ENCODE measurements at places on chromosomes 2 and 18.

DNA sequence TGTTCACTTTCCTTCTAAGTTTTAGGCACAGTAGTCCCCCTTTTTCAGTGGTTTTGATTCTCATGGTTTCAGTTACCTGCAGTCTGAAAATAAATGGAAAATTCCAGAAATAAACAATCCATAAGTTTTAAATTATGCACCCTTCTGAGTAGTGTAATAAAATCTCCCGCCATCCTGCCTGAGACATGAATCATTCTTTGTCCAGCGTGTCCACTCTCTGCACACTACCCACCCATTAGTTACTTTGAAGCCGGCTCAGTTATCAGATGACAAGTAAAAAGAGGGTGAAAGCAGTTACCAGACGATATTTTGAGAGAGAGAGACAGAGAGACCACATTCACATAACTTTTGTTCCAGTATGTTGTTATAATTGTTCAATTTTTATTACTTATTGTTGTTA, 400.5 kb downstream of the TMX3 start:
- DNase-seq, result no peak

DNA sequence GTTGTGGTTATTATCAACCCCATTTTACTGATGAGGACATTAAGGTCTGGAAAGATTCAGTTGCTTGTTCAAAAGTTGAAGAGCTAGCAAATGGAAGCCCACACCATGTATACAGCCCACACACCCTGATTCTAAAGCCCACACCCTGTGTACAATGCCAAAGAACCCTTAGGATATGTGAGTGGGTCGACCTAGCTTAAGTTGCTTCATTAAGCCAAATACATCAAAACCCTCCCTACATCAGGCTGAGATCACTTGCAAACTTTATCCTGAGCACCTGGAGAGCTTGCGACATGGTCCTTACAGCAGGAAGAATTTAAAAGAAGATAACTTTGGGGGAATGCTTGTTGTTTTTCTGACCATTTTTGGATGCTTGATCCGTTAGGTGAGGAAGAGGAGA, 435 bp upstream of the ARHGAP25 start:
- no peak for DNase-seq

GRCh38 chr2:69667805-69668382, 24.4 kb upstream of the AAK1 start:
- no peak for DNase-seq

DNA sequence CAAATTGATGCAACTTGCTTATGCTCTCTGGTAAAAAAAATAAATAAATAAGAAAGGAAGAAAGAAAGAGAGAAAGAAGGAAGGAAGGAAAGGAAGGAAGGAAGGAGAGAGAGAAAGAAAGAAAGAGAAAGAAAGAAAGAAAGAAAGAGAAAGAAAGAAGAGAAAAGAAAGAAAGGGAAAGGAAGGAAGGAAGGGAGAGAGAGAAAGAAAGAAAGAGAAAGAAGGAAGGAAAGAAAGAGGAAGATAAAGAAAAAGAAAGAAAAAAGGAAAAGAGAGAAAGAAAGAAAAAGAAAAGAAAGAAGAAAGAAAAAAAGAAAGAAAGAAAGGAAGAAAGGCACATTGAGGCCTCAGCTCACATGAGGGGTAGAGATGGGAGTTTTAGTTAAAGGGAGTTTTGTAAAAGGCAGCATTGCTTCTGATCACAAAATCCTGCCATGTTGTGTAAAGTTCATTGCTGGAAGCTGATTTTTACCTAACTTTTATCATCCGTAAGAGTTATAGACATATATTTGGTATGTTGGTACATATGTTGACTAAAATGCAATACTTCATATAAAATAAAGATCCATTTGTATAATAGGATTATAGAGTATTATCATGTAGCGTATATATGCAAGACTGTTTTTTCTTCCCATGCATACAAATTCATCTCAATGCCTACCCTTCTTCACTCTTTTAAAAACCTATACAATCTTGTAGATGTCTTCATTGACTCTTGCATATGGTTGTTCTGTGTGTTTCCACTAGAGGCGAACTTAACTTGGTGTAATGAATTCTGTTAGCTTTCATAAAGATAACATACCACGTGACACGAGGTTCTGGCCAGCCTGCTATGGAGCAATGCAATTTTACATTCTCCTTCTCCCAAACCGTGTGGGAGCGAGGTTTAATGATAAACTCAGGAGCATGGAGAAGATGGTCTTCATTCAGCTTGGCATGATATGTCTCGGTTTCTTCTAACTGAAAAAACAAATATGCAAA, 32.8 kb downstream of the MYOM1 start:
- DNase-seq, result no peak

DNA sequence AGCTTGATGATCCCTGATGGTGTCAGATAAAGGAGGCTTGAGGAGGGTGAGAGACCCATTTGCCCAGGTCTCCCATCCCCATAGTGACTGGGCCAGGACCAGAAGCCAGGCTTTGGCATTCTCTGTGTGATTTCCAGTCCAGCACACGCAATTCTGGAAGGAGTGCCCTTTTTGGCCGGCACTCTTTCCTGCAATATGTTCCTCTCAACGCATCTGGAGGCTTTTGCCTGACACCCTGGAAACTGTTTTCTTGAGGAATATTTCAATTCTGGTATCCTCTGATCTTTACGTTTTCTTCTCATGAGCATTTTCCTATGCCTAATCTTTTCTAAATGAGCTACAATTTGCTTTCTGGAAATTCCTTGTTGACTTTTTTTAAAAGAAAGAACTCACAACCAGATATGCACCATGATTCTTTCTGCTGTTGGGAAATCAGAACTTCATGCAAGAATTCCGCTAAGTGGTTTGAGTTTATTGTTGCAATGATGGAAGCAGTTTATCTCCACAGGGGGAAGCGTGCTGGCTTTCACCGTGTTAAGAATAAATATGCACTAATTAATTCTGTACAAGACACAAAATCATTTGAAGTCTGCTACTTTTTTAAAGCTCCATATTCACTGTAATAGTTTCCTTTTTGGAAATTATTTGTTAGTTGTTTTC, 143.7 kb downstream of the NAPG start:
- no peak for DNase-seq

GRCh38 chr2:236949089-236949905, 136.4 kb upstream of the COPS8 start:
- no peak for DNase-seq

GRCh38 chr2:69798909-69799526, 30.4 kb upstream of the GMCL1 start:
- DNase-seq, result no peak

GRCh38 chr2:10892316-10892715, 19.4 kb upstream of the KCNF1 start:
- DNase-seq, result no peak

DNA sequence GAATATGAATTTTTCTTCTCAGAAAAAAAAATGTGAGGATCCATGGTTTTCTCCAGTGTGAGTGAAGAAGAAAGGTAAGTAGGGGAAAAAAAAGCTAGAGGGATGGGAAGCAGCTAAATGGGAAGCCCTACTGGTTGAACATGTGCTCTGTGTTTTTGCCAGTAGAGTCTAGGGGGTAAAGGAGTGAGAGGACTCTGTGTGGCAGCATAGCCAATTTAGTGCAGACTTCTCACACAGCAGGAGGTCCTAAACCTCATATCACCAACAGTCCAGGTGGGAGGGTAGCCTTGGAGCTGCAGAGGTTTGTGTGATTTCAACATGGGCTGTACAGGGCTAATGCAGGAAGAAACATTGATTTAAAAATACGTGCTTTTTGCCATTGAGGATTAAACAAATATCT, 334.5 kb upstream of the SPHKAP start:
- no peak for DNase-seq

DNA sequence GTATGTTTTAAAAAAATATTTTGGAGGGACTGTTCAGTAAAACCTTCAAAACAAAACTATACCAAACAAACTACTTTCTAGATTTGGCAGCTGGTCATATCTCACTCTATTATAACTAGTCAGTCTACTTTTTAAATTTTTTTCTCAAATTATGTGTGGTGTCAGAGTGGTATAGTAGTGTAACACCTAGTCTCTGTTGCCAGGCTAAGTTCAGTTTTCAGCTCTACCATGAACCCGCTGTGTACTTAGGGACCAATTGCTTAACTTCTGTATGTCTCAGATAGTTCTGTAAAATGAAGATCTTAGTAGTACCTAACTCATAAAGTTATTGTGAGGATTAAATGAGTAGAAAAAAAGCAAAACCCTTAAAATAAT, 54.3 kb downstream of the GPD2 start:
- DNase-seq, result no peak

DNA sequence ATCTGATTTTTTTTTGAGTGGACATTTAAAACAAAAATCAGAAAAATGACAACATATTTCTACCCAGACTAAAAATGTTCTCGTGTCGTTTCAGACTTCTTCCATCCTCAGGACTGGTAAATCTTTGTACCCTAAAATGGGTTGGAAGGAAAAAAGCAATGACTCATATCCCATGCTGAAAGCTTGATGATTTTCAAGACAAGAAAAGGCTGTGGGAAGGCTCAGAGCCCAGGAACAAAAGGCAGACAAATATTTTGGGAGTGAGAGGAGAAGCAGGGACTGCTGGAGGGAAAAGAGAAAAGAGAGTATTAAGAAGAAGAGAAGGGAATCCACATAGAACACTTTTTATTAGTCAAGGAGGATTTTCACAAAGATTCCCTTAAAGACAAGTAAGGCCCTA, 77.1 kb upstream of the CTAGE1 start:
- no peak for DNase-seq

- DNase-seq, result no peak
Measured at GRCh38 chr2:45177870-45178269, 168.6 kb upstream of the SIX2 start.

GRCh38 chr2:60612033-60612432, 58.6 kb upstream of the BCL11A start:
- no peak for DNase-seq

DNA sequence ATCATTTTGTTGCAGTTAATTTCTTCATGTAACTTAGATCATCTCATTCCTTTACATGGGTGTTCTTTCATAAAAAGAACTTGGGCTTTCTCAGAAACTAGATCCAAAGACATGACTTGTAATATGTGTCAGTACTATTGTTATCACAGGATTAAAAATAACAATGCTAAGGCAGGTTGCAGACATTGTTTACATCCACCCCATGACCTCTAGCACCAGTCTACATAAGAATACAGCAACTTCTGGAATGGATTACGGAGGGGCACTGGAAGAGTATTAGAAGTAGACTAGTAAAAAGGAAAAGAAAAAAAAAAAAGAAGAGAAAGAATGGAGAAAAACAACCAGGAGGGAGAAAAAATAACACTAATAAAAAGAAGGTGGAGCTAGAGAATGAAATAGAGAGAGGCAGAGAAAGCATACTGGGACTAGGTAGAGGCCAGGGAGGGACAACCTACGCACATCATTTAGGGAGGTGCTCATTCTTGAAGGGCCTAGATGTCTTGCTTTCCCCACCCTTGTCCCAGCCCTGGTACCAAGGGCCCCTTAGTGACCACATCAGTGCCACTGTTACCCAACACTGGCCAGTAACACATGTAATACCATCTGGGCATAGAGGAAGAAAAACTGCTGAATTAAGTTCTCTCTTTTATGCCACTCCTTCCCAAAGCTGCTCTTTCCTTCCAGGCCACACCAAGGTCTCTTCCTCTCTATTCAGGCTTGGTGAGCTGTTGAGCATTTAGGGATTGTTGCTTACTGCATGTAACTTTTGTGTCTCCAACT, 70.6 kb upstream of the KLF7 start:
- DNase-seq, result no peak

- no peak for DNase-seq
Measured at GRCh38 chr2:177363332-177363731, 29.2 kb upstream of the AGPS start.

DNA sequence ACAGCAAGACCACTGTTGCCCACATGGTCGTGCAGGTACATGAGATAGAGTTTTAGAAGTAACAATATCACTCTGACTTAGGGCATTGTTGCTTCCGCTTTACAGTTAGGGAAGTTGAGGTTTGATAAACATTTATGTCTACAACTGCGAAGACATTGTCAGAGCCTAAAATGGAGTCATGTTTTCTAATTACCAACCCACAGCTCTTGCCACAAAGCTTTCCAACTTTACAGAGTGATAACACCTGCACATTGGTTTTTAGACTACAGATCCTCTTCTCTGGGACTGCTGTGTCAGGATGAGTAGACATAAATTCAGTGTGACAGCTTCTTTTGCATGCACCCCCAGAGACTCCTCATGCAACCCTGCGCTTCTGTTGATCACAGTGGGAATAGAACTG, 119.0 kb downstream of the FEZ2 start:
- no peak for DNase-seq

DNA sequence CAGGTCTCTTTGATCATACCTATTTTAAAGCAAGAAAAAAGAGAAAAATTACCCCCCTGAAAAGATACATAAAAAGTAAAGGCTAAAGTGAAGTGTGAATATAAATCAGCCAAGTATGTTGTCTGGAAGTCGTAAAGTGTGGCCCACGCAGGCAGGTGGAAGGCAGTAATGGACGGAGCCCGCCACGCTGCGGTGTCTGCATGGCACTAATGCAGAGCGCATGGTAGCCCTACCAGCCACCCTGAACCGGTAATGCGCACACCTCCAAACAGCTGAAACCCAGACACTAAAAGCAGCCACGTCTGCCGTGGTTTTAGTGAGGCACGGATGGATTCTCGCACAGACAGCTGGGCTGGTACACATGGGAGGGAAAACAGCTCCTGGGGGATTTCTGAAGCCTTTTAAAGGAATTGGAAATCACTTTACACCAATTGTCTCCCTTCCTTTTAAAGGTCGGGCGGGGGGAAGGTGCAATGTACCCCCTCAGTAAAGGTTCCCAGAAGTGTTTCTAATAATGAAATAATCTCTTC, 615.2 kb downstream of the CNTNAP5 start:
- DNase-seq, result no peak

- no peak for DNase-seq
Measured at GRCh38 chr2:75047189-75047991, 88.9 kb downstream of the POLE4 start.

DNA sequence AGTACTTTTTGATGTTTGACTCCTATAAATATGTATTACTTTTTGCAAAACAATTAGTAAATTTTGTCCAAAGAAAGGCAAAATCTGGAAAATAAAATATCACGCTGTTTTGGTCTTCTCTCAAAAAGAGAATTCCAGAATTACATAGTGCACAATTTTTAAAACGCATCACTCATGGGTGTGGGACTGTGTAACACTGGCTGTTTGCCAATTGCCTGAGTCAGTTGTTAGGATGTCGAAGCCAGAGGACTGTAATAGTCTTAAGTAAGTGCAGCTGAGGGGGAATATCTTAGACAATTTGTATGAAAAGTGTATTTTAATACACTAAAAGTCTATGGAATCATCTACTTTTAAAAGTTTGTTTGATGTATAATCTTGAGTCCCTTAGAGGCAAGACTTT, 24.1 kb upstream of the EPHA4 start:
- DNase-seq, result no peak

DNA sequence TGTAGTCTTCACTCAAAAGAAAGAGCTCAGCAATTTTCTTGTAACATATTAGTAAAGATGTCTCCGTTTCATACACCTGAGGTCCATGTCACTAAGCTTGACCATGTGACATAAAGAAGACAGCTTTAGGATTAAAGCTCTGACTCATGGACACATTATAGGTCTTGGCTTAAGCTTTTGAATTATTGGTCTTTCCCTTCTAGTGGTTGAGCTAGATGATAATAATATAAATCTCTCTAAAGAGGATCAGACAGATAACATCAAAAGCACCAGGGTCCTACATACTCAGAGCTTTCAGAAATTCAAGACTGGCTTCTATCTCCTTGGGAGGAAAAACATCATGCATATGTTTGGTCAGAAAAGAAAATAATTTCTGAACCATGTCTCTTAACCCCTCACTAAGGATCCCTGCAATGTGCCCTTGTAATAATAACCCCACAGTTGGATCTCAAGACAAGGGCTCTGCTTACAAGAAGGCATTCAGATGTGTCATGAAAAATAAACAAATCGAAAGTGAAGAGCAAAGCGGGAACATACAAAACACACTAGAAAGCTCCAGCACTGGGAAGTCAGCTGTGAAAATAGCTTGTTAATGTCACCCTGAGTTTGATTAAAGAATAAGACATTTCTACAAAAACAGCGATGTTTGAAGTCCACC, 174.5 kb downstream of the PID1 start:
- no peak for DNase-seq

Measured in cortex of kidney (tissue), 1 donor.